ENCODE measurements at places on chromosomes 5 and 9. TPM values are rescaled to one million over a fixed set of nuclear protein-coding genes. Genes with fewer than 3 reads are reported as not detected.

The SLCO6A1 gene
- not detected for total RNA-seq

- no peak for DNase-seq
Measured at GRCh38 chr5:109345699-109346098, 64.1 kb downstream of the PJA2 start.

DNA sequence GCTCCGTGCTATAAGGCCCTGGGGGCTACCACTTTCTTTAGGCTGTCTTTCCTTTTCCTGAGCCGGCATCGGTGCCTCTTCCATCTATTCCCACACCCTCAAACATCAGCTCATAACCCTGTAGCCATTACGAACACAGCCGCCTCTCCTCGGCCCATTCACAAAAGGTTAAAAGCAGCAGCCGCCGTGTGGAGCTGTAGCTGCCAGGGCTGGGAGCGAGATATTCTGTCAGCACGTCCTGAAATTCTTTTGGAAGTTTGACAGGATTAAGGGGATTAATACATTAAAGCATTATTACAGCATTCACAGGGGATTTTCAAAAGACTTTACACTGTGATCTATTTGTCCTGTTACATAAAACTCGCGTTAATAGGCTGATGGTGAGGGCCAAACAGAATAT lies 428.2 kb downstream of the CDK5RAP2 start:
- no peak for DNase-seq

DNA sequence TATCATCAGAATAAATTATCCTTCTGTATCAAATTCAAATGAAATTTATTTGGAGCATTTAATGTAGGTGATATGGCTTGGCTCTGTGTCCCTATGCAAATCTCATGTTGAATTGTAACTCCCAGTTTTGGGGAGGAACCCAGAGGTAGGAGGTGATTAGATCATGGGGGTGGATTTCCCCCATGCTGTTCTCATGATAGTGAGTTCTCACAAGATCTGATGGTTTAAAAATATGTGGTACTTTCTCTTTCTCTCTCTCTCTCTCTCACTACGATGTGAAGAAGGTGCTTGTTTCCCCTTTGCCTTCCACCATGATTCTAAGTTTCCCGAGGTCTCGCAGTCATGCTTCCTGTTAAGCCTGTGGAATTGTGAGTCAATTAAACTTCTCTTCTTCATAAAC lies 678.4 kb upstream of the RGMB start:
- peak; percentile 35 for DNase-seq

GRCh38 chr5:125014202-125014601 lies 267.8 kb upstream of the ZNF608 start:
- DNase-seq, result no peak

GRCh38 chr5:143652108-143652700 lies 159.8 kb upstream of the HMHB1 start:
- peak; percentile 16 for DNase-seq

DNA sequence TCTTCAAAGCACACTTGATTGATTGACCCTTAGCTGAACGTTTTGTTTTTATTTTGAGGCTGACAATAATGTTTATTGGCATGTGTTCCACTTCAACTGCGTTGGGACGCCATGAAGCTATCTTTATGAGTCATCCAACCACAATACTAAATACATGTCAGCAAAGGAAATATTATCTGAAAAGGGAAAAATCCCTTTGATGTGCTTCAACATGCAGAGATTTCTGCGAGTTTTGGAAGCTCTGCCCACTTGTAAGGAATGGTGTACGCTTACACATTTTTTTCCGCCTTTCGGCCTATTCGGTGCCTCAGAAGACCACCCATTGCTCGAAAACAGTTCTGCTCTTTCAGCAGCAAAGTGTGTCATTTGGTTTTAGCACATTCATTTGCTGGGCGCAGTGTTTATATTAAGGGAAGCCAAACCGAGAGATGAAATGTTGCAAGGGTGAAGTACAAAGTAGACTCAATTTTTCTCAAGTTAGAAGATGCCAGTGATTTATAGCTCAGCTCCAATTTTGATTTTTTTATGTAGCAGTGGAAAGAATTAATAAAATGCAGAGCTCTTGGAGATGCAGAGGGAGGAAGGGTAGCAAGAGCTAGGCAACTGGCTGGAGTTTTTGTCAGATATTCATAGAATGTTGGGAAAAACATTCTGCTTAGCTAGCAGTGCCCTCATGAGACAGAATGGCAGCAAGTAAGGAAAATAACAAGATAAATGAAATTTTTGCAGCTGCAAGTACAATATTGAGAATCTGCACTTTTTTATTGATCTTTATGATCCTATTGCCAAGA lies 68.9 kb downstream of the PRDM6 start:
- DNase-seq, result peak; percentile 83

DNA sequence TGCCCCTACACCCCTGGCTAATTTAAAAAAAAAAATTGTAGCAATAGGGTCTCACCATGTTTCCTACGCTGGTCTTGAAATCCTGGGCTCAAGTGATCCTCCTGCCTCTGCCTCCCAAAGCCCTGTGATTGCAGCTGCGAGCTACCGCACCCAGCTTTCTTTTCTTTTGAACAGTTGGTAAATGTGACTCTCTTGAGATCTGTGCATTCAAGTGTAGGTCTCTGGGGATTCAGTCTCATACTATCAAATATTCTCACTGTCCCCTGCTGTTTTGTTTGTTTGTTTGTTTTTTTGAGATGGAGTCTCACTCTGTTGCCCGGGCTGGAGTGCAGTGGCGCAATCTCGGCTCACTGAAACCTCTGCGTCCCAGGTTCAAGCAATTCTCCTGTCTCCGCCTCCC lies 42.3 kb upstream of the CXXC5 start:
- no peak for DNase-seq

DNA sequence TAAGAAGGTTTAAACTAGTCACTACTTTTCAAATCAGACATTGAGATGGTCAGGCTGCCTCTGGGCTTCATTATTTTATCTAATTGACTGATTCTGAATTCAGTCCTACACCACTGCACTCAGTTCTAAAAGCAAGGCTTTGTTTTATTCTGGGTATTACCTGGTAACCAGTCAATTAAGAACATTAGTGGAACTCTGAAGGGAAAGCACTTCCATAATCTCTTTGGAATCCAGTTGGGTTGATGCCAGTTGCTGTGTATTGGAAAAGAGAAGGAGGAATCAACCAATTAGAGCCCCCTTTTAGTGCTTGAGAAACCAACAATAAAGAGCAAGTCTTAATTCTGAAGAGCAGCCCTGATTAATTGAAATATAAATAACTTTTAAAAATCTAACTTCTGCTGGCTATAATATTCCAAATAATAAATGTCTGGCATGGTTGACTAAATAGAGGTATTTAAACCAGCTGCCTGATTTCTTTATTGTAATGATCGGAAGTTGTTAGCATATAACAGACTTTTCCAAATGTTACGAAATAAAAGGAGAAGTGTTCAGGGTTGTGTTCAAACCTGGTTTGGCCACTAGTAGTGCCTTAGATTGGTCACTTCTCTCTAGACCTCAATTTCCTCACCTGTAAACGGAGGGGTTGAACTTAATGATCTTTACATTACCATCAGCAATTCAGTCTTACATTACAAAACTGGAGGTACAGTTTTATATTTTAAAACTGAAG lies 32.0 kb downstream of the CPEB4 start:
- DNase-seq, result peak; percentile 16

The SPATA31A5 gene
- total RNA-seq, result not detected

The OTP gene
- not detected for total RNA-seq

DNA sequence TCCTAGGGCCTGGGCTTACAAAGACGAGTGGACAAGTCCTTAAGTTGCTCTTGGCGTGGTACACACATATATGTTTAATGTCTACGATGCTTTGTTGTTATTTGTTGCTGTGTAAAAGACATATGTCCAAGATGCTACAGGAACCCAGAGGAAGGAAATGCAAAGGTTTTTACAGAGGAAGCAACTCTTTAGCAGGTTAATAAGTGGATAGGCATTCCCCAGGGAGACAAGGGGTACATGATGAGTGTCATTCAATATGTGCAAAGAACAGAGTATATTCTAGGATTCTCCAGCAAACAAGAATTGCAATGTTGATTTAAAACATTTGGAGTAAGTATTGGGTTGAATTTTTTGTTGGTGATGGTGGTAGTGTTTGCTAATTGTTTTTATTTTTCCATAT lies 92.1 kb downstream of the PIP5K1B start:
- DNase-seq, result no peak

The TXNDC8 gene
- total RNA-seq, result not detected

- no peak for DNase-seq
Measured at GRCh38 chr5:133196441-133197085, 144.8 kb downstream of the HSPA4 start.

DNA sequence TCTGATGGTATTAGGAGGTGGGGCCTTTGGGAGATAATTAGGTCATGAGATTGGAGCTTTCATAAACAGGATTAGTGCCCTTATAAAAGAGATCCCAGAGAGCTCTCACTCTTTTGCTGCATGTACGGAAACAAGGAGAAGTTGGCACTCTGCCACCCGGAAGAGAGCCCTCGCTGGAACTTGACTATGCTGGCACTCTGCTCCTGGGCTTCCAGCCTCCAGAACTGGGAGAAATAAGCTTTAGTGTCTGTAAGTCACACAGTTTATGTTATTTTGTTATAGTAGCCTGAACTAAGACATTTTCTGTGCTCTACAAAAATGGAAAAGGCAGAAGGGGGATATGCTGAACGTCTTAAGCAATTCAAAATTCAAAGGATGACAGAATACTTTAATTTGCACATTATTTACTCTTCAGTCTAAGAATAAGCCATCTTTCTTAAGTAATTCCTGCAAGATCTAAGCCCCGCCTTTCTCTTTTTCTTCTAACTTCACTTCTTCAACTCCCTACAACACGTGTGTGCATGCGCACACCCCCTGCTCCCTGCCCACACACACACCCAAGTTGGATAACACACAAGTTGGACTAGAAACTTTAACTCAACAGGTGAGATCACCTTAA lies 17.3 kb downstream of the NFIB start:
- no peak for DNase-seq

- no peak for DNase-seq
Measured at GRCh38 chr5:159564031-159564430, 233.7 kb upstream of the IL12B start.

GRCh38 chr9:107175041-107175440 lies 108.0 kb upstream of the RAD23B start:
- no peak for DNase-seq
